B cell (primary cell): ENCODE measurements at places on chromosomes 11 and 22. TPM values are rescaled to one million over a fixed set of nuclear protein-coding genes. Genes with fewer than 3 reads are reported as not detected.

NELL1 gene
- polyA plus RNA-seq = not detected in 2 replicates

TPBGL gene
- not detected in 2 replicates for polyA plus RNA-seq

DEAF1 gene
- polyA plus RNA-seq = 31.8 and 32.7 TPM in 2 replicates

OR52N4 gene
- polyA plus RNA-seq = 10.3 and 12.2 TPM in 2 replicates

SORL1 gene
- polyA plus RNA-seq = 13.0 and 21.0 TPM in 2 replicates

TRIM49D1 gene
- not detected in 2 replicates for polyA plus RNA-seq
